ENCODE measurements at places on chromosomes 7 and 10.
A peak's percentile ranks its signal among the peaks of the same experiment; 100 is the strongest.

GRCh38 chr7:155980841-155981240 lies 168.6 kb upstream of the SHH start:
- no peak for DNase-seq
- H3K27ac ChIP-seq: no peak overlapping the region
- H3K4me1 ChIP-seq: no peaks in the 10 kb centered on the region
- peaks cover 5% of the 10 kb centered on the region for H3K27me3 ChIP-seq
- no peaks in the 10 kb centered on the region for H3K36me3 ChIP-seq

- H3K4me3 ChIP-seq: no peak overlapping the region
- H3K4me1 ChIP-seq: peaks cover 3% of the 10 kb centered on the region
- peaks cover 7% of the 10 kb centered on the region for H3K27me3 ChIP-seq
- peaks cover 18% of the 10 kb centered on the region for H3K36me3 ChIP-seq
Observed at GRCh38 chr7:1693419-1693990, 23.4 kb downstream of the ELFN1 start.

- H3K4me3 ChIP-seq: no peak overlapping the region
- no peak overlapping the region for H3K27ac ChIP-seq
- no peaks in the 10 kb centered on the region for H3K36me3 ChIP-seq
- H3K27me3 ChIP-seq: no peaks in the 10 kb centered on the region
- H3K4me1 ChIP-seq: no peaks in the 10 kb centered on the region
- peak; percentile 42 for DNase-seq
Observed at GRCh38 chr7:118153551-118154177, 30.3 kb upstream of the LSM8 start.

- DNase-seq: no peak
- no peak overlapping the region for H3K4me3 ChIP-seq
- no peaks in the 10 kb centered on the region for H3K36me3 ChIP-seq
- H3K4me1 ChIP-seq: no peaks in the 10 kb centered on the region
- peaks cover 2% of the 10 kb centered on the region for H3K27me3 ChIP-seq
- H3K27ac ChIP-seq: no peak overlapping the region
Observed at GRCh38 chr10:84844461-84844860, 516.1 kb downstream of the CCSER2 start.

DNA sequence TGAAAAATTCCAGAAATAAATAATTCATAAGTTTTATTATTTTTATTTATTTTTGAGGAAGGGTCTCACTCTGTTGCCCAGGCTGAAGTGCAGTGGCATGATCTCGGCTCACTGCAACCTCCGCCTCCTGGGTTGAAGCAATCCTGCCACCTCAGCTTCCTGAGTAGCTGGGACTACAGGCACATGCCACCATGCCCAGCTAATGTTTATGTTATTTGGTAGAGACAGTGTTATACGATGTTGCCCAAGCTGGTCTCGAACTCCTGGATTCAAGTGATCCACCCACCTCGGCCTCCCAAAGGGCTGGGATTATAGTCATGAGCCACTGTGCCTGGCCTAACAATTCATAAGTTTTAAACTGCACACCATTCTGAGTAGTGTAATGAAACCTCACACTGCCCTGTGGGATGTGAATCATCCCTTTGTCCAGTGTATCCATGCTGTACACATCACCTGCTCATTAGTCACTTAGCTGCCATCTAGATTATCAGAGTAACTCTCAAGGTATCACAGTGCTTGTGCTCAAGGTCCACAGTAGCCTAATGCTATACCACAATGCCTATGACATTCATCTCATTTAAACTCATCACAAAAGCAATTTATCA lies 17.9 kb downstream of the RTKN2 start:
- no peak for DNase-seq
- no peak overlapping the region for H3K4me3 ChIP-seq
- no peaks in the 10 kb centered on the region for H3K36me3 ChIP-seq
- H3K27ac ChIP-seq: no peak overlapping the region
- no peaks in the 10 kb centered on the region for H3K27me3 ChIP-seq

DNA sequence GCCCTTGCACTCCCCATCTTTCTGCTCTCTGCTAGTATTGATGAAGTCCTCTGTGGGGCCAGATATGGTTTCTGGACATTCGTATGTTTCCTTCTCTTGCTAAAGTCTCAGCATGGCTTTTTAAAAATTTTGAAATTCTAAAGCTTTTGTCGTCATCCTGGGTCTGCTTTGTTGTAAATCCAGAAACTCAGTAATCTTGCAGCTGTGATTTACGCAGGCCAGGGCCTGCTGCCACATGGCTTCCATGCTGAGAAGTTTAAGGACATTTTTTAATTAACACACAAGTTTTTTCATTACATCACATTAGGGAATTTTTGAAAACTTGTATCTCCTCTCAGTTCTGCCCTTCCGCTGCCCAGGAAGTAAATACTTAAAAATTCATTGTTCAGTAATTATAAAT lies 686.1 kb upstream of the IGFBP3 start:
- H3K27ac ChIP-seq: no peak overlapping the region
- no peaks in the 10 kb centered on the region for H3K4me1 ChIP-seq
- DNase-seq: no peak
- no peak overlapping the region for H3K4me3 ChIP-seq
- H3K27me3 ChIP-seq: peaks cover 1% of the 10 kb centered on the region
- no peaks in the 10 kb centered on the region for H3K36me3 ChIP-seq

DNA sequence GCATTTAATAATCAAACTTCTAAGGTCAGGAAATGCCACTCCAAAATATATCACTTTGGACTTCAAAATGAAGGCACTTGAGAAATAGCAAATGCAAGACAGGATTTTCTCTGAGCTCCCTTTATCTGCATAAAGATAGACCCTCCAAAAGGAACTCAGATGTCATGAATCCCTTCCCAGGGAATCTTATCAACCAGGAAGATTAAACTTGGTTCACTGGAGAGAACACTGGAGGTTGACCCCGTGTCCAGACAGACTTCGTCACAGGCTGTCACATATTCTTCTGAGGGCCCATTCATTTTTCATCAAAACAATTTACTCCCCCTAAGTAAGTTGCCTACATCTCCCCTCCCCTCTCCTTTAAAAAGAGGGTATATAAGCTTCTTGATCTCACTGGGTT lies 21.2 kb downstream of the IFIT3 start:
- H3K27me3 ChIP-seq: peaks cover 6% of the 10 kb centered on the region
- H3K4me3 ChIP-seq: no peak overlapping the region
- no peak for DNase-seq
- H3K4me1 ChIP-seq: peaks cover 70% of the 10 kb centered on the region
- H3K27ac ChIP-seq: peak overlapping the region; percentile 95
- peaks cover 2% of the 10 kb centered on the region for H3K36me3 ChIP-seq

GRCh38 chr10:3969876-3970666 lies 185.1 kb upstream of the KLF6 start:
- no peak overlapping the region for H3K27ac ChIP-seq
- peaks cover 18% of the 10 kb centered on the region for H3K4me1 ChIP-seq
- no peaks in the 10 kb centered on the region for H3K27me3 ChIP-seq
- no peaks in the 10 kb centered on the region for H3K36me3 ChIP-seq
- no peak overlapping the region for H3K4me3 ChIP-seq

GRCh38 chr10:132336919-132337407 lies 5.0 kb downstream of the LRRC27 start:
- H3K4me1 ChIP-seq: peaks cover 26% of the 10 kb centered on the region
- peak overlapping the region; percentile 53 for H3K4me3 ChIP-seq
- peaks cover 13% of the 10 kb centered on the region for H3K36me3 ChIP-seq
- H3K27me3 ChIP-seq: peaks cover 9% of the 10 kb centered on the region

- no peak overlapping the region for H3K27ac ChIP-seq
- DNase-seq: no peak
- peaks cover 5% of the 10 kb centered on the region for H3K36me3 ChIP-seq
- H3K4me1 ChIP-seq: no peaks in the 10 kb centered on the region
- H3K4me3 ChIP-seq: no peak overlapping the region
Observed at GRCh38 chr7:158574308-158575036, 13.2 kb downstream of the PTPRN2 start.

DNA sequence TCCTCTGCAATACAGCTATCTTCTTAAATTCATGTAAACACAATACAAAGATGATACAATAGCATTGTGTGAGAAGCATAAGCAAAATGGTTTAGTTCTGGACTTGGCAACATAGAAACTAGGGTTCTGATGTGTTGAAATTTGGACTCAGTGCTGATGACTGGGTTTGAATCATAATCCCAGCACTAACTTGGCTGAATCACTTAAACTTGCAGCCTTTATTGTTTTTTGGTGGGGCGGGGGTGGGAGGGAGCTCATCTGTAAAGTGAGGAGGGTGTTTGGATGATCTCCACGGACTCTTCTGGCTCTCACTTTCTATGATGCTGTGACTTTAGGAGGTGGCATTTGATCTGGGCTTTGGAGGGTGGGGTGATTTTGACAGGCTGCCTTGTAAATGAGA lies 158.2 kb downstream of the WNT2 start:
- peaks cover 5% of the 10 kb centered on the region for H3K27me3 ChIP-seq
- peaks cover 10% of the 10 kb centered on the region for H3K4me1 ChIP-seq
- no peak for DNase-seq
- peaks cover 4% of the 10 kb centered on the region for H3K36me3 ChIP-seq
- no peak overlapping the region for H3K4me3 ChIP-seq

GRCh38 chr10:82228701-82229100 lies 353.7 kb downstream of the NRG3 start:
- no peak overlapping the region for H3K27ac ChIP-seq
- peaks cover under 1% of the 10 kb centered on the region for H3K27me3 ChIP-seq
- H3K4me3 ChIP-seq: no peak overlapping the region
- H3K36me3 ChIP-seq: no peaks in the 10 kb centered on the region

GRCh38 chr10:773562-774161 lies 84.2 kb upstream of the DIP2C start:
- H3K4me1 ChIP-seq: no peaks in the 10 kb centered on the region
- DNase-seq: no peak
- no peak overlapping the region for H3K27ac ChIP-seq
- H3K27me3 ChIP-seq: peaks cover 4% of the 10 kb centered on the region
- H3K36me3 ChIP-seq: no peaks in the 10 kb centered on the region

DNA sequence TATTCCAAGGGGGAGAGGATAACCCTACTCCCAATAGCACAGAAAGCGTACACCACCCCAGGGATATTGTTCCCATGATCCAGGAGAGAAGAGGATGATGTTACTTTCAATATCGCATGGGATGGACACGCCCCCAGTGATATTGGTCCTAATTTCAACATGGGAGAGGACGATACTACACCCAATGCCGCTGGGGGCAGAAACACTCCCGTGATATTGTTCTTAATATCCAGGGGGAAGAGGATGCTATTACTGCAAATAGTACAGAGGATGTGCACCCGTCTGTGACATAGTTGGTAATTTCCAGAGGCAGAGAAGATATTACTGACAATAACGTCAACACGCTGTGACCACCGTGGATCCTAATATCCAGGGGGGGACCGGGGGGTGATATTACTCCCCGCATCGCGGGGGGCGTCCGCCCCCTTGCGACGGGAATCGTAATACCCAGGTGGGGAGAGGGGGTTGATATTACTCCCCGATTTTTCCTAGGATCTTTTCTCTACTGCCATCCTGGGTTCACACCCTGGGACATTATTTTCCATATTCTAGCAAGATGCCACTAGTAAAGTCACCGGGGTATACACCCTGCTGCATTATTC lies 16.6 kb downstream of the MEIG1 start:
- H3K4me1 ChIP-seq: no peaks in the 10 kb centered on the region
- no peak overlapping the region for H3K27ac ChIP-seq
- no peaks in the 10 kb centered on the region for H3K27me3 ChIP-seq
- H3K36me3 ChIP-seq: no peaks in the 10 kb centered on the region
- no peak for DNase-seq
- no peak overlapping the region for H3K4me3 ChIP-seq

- no peak overlapping the region for H3K27ac ChIP-seq
- no peak for DNase-seq
- peaks cover 8% of the 10 kb centered on the region for H3K4me1 ChIP-seq
Observed at GRCh38 chr10:4004144-4004543, 219.1 kb upstream of the KLF6 start.

GRCh38 chr7:148192491-148192890 lies 398.1 kb upstream of the C7orf33 start:
- no peak overlapping the region for H3K4me3 ChIP-seq
- H3K36me3 ChIP-seq: no peaks in the 10 kb centered on the region
- no peak for DNase-seq
- H3K27me3 ChIP-seq: no peaks in the 10 kb centered on the region
- no peaks in the 10 kb centered on the region for H3K4me1 ChIP-seq
- no peak overlapping the region for H3K27ac ChIP-seq

DNA sequence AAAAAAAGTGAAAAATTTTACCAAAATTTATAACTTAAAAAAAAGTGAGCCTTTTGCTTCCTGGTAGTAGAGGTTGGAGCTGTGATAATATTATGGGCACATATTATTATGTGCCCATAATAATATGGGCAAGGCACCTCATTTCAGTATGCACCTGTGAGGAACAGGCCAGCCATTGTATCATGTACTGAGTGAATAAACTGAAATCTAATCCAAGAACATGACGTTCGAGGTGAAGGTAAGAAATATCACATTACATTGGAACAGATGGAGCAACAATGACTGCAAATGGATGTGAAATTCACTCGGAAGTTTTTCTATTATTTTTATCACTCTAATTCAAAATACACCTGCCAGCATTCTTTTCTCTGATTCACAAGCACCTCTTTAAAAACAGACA lies 216.0 kb downstream of the KLF6 start:
- no peaks in the 10 kb centered on the region for H3K36me3 ChIP-seq
- peaks cover 3% of the 10 kb centered on the region for H3K27me3 ChIP-seq
- H3K27ac ChIP-seq: no peak overlapping the region

DNA sequence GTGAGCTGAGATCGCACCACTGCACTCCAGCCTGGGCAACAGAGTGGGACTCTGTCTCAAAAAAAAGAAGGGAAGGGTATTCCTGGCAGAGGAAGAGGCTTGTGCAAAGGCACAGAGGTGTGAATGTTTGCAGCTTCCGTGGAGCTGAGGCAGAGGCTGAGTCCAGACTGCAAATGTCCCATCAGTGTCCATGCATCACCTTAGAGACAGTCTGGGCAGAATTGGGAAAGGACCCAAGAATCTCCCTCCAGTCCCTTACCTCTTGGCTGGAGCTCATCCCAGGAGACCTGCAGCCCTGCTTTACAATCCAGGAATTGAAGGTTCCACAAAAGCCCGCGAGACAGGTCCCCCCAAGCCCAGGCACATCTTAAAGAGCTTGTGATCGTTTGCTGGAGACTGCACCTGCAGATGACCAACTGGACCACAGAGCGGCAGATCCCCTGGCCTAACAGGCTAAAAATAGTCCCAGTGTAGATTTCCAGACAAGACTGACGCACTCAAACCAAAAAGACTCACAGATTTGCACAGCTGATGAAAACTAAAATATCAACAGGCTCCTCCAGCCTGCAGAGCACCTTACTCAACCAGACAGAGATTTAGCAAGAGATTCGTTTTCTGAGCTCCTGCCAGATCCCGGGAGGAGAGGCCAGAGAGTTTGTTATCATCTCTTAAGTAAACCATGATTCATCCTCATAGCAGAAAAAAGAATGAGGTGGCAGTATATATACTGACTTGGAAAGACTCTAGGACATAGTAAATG lies 22.9 kb upstream of the NANOS1 start:
- DNase-seq: no peak
- H3K36me3 ChIP-seq: no peaks in the 10 kb centered on the region
- H3K4me3 ChIP-seq: no peak overlapping the region
- H3K4me1 ChIP-seq: no peaks in the 10 kb centered on the region
- peaks cover 7% of the 10 kb centered on the region for H3K27me3 ChIP-seq

DNA sequence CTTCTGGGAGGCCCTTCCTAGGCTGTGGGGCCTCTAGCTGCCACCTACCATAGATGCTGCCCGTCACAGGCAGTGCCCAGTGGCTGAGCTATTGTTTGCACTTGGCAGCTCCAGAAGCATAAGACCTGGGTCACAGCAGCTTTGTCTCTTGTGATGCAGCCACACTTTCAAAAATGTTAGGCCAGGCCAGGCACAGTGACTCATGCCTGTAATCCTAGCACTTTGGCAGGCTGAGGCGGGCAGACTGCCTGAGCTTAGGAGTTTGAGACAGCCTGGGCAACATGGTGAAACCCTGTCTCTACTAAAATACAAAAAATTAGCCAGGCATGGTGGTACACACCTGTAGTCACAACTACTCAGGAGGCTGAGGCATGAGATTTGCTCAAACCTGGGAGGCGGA lies 9.5 kb upstream of the KAZALD1 start:
- no peaks in the 10 kb centered on the region for H3K36me3 ChIP-seq
- H3K27ac ChIP-seq: no peak overlapping the region
- peaks cover 12% of the 10 kb centered on the region for H3K4me1 ChIP-seq
- no peak overlapping the region for H3K4me3 ChIP-seq
- H3K27me3 ChIP-seq: peaks cover 22% of the 10 kb centered on the region
- DNase-seq: no peak

Measured in endothelial cell (in vitro differentiated cells).